ENCODE measurements at places on chromosomes 6 and 20. TPM values are rescaled to one million over a fixed set of nuclear protein-coding genes. Genes with fewer than 3 reads are reported as not detected.

GRCh38 chr6:105202486-105202885, 22.7 kb upstream of the POPDC3 start:
- no peak for DNase-seq

DNA sequence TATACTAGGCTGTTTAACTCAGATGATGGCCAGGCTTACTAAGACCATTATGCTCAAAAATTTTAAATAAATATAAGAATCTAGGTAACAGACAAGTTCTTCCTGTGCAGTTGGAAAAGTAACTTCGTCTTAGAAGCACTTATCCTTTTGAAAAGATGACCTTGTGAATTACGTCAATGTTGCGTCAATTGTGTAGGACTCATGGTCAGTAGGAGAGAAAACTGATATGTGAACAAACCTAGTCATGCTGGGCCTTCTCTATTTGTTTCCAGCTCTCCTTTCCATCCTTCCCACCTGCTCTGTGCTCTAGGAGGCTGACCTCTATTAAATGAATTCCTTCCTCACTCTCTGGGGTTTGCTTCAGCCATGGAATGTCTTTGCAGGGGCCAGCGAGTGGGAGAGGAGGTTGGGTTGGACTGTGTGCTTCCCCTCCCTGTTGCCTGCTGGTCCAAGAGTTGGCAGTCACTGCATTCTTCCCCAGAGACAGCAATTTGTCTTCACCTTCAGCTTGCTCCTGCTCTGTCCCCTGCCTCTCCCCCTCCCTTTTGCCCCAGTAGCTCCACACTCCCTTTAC, 128.0 kb upstream of the TNFAIP3 start:
- DNase-seq = no peak

DNA sequence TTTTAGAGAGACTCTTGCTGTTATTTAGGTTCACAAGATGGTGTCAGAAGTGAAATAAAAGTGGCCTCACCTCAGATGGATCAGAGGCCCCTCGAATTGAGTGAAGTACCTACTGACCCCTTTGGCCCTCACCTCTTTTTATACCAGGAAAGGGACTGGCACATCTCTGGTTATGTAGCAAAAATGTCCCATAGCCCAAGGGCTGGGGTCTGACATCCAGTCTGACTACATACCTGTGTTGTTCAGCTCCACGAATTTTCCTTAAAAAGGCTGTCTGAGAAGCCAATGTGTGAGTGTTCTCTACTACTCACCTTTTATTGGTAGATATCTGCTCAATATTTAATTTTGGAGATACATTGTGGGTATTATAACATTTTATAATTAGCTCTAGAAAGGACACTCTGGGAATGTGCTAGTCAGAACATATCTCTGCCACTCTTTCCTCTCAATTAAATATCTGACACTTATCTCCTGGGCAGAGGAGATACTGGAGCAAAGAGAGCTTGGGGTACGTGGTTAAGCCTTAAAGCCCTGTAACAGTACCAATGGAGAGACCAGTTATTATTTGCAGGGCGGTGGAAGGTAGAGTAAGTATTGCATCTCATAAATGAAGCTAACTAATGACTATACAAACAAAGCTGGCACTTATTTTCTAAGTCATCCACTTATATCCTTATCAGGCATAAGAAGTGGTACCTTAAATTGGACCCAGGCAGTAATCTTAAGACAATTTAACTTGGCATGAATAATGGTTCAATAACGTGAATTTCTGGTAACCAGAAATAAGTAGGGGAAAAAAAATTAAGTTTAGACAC, 20.0 kb upstream of the IL22RA2 start:
- no peak for DNase-seq

DNA sequence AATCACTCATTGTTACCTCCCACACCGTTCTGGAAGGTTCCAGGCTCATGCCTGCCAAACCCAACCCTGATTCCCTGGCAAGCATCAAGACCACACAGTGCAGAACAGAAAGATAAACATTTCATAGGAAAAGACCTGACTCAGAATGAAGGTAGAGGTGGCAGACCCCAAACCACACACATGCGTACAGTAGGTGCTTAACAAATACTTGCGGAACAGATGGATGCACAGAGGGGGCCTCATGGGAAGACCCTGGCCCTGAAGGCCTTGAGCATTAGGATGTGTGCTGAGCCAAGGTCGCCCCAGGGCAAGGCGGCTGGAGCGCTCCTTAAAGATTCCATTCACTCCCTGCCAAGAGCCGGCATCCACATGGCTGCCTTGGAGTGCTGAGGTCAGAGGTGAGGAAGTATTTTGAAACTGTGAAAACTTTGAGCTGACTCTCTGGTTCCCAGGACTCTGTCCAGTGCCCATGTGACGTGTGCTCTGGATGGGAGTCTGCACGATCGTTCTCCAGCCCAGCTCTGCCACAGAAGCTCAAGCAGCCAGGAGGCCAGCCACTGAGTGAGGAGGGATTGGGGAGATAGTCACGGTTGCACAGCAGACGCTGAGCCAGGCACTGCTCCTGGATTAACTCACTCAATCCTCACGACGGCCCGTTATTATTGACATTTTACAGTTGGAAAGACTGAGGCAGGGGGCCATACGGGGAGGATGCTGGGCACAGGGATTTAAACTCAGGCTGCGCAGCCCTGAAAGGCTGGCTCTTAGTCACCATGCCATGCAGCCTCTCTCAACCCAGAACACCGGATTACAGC, 65.5 kb upstream of the AFDN start:
- DNase-seq = no peak

BPIFB4 gene
- not detected for total RNA-seq
